Activated CD4-positive, alpha-beta T cell treated with anti-CD3 and anti-CD28 coated beads, Interleukin-2, amount 10 ng/mL, durations not matched to agents 7 days and 5 days (primary cell): ENCODE measurements at places on chromosomes 12 and 14.
A peak's percentile ranks its signal among the peaks of the same experiment; 100 is the strongest.

GRCh38 chr12:112537710-112538396, 119.1 kb downstream of the PTPN11 start:
- DNase-seq = no peak

DNA sequence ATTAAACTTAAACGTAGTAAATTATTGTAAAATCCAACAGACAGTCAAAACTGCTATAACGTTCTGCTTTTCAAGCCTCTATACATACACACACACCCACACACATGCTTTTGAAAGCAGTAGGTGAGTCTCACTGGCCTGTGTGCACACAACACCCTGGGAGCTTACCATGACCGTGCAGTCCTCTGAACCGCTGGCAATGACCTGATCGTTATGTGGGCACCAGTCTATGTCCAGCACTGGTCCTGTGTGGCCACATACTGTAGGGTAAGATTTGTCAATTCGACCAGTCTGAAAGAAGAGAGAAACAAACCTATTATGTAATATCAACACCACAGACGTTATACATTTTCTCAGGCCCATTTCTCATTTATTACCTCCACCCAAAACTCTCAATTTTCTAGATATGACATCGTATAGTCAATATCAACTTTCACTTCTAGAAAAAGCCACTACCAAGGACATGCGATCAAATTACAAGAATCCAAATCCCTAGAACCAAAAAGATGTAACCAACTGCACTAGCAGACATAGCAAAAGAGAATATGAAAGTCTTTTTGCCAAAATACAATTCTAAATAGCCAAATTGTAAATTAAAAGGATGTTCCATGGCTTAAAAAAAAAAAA, 44.5 kb upstream of the SELPLG start:
- DNase-seq = no peak

GRCh38 chr14:103568952-103569351, 6.2 kb downstream of the COA8 start:
- no peak for DNase-seq

DNA sequence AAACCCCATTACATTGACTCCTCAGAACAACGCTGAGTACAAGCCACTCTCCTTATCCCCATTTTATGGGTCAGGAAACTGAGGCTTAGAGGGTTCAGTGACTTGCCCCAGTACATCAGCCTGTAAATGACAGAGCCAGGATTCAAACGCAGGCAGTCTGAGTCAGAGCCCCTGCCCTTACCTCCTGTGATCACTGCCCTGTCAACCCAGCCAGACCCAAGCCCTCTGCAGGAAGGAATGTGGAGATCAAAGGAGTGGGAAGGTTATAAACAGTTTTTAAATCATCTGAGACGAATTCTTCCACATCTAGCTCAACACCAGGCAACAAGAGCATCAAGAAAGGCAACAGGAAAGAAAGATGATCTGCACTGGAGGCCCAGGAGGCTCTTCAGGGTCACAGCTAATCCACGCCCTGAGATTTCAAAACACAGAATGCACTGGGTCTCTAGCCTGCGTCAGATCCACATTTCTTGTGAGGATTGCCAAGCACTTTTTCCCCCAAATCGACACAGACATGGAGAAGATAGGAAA, 38.5 kb downstream of the SPTB start:
- no peak for DNase-seq

GRCh38 chr12:10952645-10953044, 13.6 kb upstream of the TAS2R14 start:
- no peak for DNase-seq

DNA sequence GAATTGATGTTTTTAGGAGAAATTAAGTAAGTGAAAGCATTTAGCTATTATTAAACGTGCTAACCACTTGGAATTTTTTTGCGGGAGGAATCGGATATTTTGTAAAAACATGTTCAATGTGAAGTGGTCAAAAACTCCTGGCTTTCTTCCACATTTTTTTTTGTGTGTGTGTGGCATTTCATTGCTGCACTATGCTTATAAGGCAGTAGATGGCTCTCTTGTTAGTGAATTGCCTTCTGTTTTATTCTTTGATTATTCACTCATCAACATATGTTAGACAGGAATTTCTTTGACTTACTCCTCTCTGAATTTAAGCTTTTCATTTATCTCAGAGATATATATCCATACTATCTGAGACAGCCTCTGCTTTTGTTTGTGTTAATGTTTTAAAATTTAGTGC, 71.3 kb downstream of the DERA start:
- DNase-seq = no peak

- no peak for DNase-seq
Observed at GRCh38 chr14:72495668-72496067, 398.2 kb downstream of the DPF3 start.

GRCh38 chr14:86915406-86915805, 1077.6 kb downstream of the GALC start:
- no peak for DNase-seq

- DNase-seq = no peak
Observed at GRCh38 chr12:48717252-48717695, 767 bp upstream of the CCNT1 start.

DNA sequence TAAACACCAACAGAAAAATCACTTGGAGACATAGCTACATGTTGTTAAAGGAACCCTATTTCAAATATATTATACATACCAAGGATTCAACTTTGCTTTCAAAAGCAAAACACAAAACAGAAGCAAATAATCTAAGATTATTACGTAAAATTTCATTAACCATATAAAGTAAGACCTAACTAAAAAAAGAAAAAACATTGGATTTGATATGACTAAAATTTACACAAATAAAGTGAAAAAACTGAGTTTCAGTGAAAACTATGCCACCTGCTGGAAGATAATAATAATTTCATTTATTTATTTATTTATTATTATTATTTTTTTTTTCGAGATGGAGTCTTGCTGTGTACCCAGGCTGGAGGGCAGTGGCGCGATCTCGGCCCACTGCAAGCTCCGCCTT, 45.2 kb downstream of the WDHD1 start:
- no peak for DNase-seq

DNA sequence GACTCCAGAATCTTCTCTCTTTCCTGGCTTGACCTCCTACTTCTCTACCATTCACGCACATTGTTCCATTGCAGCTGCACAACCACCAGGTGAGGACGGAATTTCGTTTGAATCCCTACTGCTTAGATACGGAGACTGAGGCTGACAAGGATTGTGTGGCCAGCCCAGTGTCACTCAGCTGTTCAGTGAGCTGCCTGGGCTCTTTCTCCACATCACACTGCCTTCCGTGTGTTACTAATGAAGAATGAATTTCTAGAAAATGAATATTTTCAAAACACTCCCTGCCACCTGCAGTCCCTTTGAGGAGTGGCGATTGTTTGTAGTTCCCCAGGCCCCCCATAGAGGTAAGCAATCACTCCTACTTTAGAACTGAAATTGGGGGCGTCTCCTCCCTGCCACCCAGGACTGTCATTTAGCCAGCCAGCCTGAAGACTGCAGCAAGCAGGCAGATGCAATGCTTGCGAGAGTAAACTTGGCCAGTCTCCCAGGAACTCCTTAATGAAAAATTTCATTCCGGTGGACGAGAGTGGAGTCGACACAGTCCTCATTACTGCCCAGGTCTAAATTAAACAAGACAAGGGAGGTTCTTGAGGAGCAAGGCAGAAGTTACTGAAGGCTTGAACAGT, 239.7 kb downstream of the SLC41A2 start:
- DNase-seq = no peak

DNA sequence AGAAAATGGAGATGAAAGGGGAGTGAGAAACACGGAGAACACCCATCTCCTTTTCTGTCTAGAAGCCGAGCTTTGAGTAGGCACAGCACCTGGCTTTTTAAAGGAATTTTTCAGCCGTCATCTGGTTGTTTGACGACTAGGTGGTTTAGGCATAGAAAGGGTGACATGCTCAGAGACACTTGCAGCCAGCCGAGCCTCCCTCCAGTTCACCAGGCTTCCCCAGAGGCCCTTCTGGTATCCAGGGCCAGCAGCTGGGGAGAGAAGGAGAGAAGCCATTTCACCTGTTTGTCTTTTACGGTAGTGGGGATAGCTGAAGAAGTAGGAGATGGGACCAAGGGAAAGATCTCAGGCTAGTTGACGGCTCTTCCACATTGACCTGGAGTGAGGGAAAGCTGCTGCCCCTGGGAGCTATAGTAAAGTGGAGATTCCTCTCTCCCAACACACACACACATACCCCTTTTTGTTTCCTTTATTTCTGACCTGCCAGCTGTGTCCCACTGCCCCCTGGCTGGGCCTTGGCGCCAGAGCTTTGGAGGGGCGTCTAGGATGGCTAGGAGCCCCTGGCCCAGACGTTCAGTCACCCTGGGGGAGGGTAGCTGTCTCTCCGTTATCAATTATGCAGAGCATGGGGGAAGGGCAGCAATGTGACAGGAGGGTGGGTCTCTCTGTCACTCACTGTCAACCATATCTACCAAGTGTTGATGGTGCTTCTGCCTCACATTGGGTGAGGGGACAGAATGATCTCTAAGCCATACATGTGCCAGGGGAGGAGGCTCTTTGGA, 5.5 kb downstream of the MAP3K12 start:
- no peak for DNase-seq

DNA sequence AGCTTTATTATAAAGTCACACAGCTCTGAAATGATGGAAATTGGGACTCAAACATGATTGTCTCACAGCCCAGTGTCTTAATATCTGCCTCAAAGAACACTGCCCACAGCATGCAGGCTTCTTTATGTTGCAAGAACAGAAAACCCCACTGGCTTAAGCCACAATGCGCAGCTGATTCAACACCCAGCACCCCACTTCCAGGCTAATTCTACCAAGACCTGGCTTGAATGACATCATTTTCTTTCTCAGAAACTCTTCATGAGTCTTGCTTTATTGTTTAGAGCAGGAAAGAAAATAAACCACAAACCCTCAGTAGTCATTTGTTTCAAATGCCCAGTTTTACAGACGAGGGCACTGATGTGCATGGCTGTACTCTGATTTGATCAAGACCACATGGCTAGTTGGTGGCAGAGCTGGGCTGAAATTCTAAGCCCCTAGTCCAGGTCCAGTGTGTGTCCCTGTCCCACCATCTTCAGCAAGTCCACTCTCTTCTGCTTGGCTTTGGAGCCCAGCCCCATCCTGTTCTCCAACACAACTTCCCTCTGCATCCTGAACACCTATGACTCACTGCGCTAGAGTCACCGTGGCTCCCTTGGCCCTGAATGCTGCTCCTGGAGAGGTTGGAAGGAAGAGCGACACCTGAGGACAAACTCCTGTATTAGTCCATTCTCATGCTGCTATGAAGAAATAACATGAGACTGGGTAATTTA, 50.3 kb upstream of the SRSF5 start:
- peak; percentile 48 for DNase-seq

DNA sequence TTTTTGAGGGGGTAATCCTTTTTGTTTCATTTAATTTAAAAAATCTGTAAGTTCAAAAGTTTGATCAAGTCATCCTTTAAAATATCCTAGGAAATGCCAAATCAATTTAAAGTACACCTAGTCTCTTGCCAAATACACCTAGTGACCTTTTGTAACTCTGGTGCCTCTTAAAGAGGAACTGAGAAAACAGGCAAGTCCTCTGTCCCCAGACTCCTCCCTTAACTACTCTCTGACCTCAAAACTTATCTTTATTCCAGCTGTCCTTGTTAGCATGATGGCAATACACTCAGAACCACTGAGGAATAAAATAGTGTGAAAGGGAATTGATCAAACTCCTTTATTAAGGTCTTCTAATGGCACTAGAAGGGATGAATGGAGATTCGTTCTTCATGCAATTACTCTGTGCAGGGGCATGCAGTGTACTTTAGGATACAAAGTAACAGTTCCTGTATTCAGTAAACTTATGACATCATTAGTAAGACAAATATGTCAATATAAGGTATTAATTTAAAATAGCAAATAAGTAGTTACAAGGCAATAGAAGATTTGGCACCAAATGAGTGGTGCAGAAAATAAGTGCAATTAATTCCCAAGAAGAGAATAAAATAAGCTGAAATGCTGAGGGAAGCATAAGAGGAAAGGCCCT, 3.3 kb downstream of the FAR2 start:
- DNase-seq = no peak

- DNase-seq = no peak
Observed at GRCh38 chr12:117377758-117378157, 16.3 kb upstream of the NOS1 start.

- DNase-seq = no peak
Observed at GRCh38 chr12:106387848-106388377, 30.4 kb downstream of the POLR3B start.

GRCh38 chr12:38386205-38386985, 69.8 kb downstream of the ALG10B start:
- no peak for DNase-seq

GRCh38 chr12:68609998-68610369, 715 bp upstream of the RAP1B start:
- peak; percentile 37 for DNase-seq

DNA sequence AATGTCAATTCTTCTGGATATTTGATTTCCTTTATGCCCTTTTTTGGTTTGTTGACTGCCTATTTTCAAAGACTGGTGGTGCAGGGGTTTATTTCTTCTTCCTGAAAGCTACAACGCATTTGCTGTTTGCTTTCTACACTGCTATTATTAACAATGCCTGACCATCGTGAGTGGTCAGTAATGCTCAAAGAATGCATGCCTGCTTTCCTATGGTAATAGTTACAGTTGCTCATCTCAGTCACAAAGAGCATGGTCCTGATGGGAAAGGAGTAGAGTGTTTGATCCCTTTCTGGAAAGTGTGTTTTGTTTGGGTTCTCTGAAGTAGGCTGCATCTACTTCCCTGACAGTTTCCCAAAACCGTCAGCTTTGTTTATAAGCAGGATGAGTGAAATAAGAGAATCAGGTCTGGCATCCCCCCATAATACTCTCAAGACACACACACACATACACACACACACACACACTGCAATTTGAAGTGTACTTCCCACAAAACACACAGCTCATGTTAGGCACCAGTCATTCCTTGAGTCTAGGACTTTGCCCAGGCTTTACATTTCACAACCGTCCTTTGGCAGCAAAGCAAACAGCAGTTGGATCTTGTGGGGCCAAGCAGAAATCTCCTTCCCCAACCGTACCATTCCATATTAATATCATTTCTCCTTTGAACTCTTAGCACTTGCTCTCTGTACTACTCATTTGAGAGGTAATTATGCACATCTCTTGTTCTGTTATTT, 56.6 kb downstream of the SUDS3 start:
- DNase-seq = no peak

DNA sequence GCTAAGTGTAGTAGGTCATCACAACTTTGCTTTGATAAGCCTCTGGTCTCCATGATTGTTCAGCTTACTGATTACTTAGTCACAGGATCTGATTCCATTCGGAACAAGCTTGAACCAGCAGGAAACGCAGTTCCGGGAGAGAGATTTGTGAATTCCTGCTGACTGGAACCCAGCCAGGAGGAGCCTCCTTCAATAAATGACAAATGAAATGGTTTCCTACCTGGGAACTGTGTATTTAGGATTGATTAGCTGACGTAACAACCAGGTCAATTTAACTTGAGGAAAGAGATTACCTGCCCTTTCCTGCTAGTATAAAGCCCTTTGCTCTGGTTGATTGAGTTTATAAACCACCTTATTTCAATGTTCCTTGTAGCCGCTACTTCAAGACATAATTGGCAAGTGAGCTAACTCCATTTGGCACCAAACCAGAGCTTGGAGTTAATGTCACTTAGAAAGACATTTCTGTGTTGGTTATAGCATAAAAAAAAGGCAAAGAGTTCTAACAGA, 35.1 kb upstream of the KCNH3 start:
- no peak for DNase-seq

- DNase-seq = no peak
Observed at GRCh38 chr14:23530375-23531055, 21.1 kb downstream of the ZFHX2 start.
